ENCODE measurements at places on chromosomes 7 and 10.

GRCh38 chr7:13563680-13564079 lies 425.8 kb downstream of the ETV1 start:
- DNase-seq, result no peak

DNA sequence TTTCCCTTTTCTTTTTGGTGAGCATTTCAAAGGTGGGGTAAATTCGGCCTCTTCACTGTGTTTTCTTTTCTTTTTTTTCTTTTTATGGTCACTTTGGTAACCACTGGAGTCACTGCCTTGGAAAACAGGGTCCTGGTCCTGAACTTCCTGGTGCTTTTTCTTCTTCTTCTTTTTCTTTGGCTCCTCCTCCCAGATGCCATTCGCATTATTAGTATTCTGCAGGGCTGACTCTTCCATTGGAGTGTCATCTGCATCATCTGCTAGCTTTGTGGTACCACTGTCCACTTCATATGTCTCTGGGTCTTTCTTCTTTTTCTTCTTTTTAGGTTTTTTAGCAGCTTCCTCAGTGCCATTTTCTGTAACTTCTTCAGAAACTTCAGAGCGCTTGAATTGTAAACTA lies 10.5 kb downstream of the POLR1F start:
- peak; percentile 44 for DNase-seq

DNA sequence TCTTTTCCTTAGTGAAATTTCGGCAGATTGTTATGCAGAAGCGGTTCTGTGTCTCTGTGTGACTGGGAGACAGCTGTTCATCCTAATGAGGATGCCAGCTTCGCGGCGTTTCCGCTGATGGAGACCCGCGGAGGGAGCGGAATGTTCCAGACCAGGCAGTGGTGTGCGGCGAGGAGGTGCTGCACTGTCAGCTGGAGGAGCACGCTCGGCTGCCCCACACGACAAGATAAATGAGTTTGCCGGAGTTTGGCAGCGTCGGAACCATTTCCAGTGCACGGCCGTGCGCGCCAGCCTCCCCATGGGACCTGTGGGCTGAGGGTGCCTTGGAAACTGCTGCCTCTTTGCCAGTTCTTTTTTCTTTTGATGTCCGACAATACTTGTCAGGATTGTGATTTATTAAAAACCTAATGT lies 64.6 kb downstream of the WDR37 start:
- DNase-seq, result no peak

DNA sequence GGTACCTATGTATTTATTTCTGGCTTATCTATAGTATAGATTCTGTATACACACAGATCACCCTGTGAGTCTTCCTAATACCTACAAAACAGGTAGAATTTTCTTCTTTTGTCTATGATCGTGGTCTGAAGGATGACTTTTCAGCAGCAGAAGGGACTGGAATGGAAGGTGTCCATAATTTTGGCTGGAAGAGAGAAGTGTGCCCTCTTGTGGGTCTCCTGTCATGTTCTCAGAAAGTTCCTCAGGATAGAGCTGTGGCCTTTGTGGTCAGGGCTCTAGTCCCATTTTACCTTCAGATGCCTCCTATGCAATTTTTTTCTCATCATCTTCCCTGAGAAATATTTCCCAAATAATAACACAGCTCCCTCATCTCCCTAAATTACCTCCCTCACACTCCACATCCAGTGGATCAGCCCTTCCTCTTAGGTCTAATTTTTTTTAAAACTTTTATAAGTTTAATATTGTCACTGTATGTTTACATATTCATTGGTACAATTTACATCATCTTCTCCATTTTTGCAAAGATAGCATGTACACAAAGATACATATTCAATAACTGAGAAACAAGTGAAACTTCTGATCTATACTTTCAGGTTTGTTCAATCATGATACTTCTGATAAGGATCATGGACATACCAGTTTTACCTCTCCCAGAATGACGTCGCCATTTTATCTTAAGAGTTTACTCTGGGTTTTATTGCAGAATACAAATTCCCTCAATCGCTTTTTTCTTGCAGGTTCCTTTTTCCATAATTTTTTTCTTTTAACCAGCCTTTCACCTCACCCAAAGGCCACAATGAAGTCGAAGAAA lies 112.7 kb downstream of the REEP3 start:
- peak; percentile 65 for DNase-seq

DNA sequence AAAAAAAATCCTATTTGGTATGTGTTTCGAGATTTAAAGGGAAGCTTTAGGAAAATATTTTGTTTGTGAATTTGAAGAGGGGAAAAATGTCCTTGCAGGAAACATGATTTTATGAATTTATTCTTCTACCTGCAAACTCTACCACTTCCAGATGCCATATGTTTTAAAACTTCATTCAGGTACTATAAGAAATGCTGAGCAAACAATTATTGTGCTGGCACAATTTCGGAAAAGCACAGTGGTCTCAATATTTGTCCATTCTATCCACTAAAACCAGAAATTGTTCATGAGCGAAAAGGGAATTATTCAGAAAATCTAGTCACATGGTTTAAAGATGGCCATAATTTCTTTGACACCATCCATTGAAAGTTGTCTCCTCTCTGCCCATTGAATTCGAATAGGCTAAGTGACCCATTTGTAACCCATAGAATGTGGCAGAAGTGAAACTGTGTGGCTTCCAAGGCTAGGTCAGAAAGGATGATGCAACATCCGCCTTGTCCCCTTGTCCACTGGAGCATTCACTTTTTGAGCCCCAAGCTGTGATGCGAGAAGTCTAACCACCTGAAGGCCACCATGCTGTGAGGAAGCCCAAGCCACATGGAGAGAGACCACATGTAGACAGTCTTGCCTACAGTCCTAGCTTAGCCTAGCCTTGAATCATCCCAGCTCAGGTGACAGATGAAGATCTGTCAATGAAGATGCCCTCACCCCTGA lies 189.8 kb upstream of the PRKCQ start:
- no peak for DNase-seq

DNA sequence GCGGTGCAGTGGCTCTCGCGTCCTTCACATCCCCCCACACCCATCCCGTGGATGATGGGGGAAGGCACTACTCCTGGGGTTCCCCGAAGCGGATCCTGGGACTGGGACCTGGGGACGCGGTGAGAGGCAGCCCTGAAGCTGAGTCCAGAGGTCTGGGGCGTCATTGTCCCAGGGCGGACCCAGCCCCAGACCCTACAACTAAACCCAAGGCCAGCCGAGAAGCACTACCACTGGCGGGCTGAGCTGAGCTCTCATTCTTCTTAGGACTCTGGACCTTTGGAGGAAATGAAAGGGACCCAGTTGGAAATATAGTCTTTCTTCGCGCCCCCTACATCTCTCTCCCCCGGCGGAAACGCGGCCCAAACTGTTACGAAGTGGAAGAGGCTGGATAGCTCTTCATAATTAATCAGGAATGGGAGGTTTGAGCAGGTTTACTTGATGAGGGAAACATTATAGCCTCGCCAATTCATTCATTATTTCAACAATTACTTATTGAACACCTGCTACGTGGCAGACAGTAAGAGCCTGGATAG lies 389 bp upstream of the FBXL15 start:
- DNase-seq, result no peak

DNA sequence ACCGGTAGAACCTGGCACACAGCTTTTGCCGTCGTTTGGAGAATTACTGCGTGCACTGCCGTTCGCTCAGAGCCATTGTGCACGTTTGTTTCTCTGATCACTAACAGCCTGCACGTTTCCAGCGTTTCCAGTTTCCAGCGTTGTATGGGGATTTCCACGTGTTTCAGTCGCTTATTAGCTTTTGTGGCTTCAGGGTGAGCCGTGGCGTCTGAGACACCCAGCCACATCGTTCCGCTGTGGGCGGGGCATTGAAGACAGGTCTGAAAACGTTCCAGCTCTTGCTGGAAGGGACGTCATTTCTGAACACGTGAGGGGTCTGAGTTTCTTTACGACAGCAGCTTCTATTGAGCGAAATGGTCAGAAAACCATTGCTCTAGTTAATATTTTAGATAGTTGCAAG lies 164.8 kb downstream of the DNAJB6 start:
- no peak for DNase-seq

DNA sequence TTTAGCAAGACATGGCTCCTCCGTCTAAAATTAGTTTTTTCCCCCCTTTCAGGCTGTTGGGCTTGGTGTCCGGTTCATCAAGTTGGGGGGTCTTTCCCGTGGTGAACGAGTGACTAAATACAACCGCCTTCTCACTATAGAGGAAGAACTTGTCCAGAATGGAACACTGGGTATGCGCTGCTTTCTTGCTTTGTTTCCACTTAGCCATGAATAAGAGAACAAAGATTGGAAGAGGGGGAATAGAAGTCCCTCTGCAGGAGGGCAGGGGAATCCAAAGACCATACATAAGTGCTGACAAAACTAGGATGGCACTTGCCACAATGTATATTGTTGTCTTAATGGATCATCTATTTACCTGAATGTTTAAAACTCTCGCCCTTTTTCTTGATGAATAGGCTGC lies 30.5 kb downstream of the ENO4 start:
- no peak for DNase-seq

DNA sequence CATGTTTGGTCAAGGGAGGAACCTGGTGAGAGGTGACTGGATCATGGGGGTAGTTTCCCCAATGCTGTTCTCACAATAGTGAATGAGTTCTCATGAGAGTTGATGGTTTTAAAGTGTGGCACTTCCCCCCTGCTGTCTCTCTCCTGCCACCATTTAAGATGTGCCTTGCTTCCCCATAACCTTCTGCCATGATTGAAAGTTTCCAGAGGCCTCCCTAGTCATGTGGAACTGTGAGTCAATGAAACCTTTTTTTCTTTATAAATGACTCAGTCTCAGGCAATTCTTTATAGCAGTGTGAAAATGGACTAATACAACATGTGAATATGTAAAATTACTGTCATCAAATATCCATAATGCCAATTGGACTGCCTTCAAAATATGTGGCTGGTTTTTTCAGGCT lies 165.5 kb upstream of the TARP start:
- no peak for DNase-seq

GRCh38 chr7:110604885-110605284 lies 486.0 kb upstream of the LRRN3 start:
- no peak for DNase-seq

DNA sequence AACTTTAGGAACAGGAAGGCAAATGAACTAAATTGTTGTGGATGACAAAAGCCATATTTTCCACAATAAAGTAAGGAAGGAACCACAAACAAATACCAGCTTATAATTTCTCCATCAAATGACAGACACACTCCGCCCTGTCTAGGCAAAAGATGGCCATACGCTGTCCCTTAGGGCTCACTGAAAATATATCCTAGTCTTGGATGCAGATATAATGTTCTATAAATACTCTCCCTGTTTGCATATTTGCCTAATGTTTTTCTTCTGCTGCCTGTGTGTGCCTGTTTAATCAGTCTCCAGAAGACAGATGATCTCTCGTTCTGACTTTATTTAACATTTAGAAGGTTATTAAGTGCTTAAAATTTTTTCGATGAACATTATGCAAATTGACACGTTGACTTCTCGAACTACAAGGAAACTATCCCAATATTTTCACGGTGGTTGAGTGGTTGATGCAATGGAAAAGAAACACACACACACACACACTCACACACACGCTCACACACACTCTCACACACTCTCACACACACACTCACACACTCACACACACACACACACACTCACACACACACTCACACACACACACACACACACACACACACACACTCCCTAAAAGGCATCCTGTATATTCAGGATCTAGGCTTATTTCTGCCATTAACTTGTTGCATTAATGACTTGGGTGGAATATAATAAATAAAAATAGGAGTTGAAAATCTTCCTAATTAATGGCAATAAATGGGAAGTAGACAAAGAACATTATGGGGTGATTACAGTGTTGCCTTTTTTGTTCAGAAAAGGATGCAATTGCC lies 297.1 kb downstream of the PRPF18 start:
- DNase-seq, result no peak

GRCh38 chr10:3595736-3596135 lies 189.3 kb downstream of the KLF6 start:
- no peak for DNase-seq

- no peak for DNase-seq
Observed at GRCh38 chr7:15867441-15867840, 181.0 kb upstream of the MEOX2 start.

DNA sequence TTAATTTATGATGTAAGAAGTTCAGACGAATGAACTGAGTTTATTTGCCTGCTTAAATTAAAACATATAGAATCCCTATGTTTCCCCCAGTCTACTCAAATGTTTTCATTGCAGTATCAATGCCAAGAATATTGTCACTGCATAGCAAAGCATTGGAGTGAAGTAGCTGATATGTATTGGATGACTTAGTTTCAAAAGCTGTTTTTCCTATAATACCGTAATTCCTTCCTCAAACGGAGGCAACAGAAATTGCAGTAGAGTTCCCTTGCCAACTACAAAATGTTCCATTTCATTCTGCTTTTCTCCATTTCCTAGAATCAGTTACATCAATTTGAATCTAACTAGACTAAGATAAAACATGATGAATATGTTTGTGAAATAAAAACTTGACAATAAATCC lies 174.1 kb downstream of the CNTNAP2 start:
- DNase-seq, result no peak

- DNase-seq, result no peak
Observed at GRCh38 chr7:106206826-106207541, 77.8 kb downstream of the NAMPT start.

GRCh38 chr10:123402021-123402420 lies 247.8 kb downstream of the BUB3 start:
- no peak for DNase-seq

DNA sequence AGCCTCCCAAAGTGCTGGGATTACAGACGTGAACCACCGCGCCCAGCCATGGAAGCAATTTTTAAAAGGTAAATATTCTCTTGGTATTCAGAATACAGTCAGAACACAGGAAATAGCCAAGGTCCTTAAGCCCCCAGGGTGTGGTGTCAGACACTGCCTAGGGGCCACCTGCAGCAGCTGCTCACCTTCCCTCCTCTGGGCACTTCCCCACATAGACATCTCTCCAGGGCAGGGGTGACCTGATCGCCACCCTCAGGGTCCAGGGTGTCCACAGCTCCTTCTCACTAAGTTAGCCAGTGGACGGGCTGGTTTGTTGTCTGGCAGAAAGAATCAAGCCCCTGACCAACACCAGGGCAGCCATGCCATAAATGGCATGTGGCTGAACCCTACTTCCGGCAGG lies 15.9 kb downstream of the URGCP start:
- DNase-seq, result no peak

DNA sequence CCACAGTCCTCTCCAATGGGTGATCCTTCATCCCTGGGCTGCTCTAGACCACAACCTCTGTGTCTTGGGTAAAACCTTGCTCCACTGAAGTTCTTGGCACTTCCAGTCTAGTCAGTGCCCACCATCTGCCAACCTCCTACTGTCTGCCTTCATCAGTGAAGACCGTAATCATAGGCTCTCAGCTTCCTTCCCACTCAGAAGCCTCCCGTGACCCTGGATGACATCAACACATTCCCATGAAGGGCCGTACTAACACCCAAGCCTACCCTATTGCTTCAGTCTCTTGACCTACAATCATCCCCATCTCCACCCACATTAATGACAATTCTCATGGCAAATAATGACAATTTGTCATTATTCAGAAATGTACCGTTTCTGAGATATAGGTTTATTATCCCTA lies 27.6 kb upstream of the GARS1 start:
- DNase-seq, result no peak
